Epithelial cell of prostate (primary cell): ENCODE measurements at places on chromosomes 3 and 15.

DNA sequence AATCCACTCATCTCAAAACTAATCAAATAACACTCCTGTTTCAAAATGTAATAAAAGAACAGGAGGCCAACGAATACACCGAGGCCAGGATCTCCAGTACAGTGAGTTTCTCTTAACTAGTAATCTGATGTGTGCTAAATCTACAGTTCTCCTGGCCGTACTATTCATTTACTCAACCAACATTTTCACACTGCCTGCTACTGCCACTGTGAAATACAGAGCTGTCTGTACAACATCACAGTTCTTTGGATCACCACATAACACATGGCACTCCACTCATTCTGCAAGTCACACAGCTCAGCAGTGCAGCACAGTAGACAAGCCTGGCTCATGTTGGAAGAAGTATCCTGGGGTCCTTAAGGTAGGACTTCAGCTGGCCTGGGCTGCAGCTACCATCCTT, 21.9 kb downstream of the RIOX2 start:
- no peak for DNase-seq

- no peak for DNase-seq
These were observed 53.2 kb upstream of the FNDC3B start for GRCh38 chr3:171986176-171986575.

GRCh38 chr3:150268426-150269391, 139.4 kb upstream of the TSC22D2 start:
- DNase-seq: no peak

DNA sequence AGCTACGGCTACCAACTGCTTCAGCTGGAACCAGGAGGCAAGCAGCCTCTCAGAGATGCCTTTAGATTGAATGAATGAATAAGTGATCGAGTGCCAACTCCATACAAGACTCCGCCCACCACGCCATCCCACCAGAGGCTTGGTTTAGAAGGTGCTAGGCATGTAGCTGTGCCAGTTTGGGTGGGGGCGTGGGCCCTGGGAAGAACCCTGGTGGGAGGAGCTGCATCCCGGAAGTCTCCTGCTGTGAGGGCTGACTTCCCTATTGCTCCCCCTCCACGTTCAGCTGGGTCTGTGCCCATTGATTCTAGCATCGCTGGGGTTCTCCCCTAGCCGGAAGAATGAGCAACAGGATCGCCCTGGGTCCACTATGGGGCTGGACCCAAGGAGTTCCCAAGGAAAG, 20.9 kb downstream of the LINGO1 start:
- DNase-seq: no peak

DNA sequence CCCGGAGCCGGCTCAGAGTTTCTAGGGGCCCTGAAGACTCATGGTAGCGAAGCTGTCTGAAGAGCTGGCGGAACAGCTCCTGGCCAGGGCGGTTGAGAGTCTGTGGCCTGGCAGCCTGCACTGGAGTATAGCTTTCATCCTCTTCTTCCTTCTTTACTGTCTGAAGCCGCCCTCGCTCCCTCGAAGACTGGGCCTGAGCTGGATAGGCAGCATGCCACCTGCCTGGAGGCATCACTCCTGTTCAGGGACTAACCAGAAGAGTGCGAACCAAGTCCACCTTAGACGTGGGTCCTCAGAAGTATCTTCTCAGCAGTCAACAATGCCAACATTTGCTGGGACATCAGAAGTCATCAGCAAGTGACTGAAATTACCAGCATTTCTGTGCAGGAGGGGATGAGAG, 22.2 kb downstream of the ZNF445 start:
- DNase-seq: no peak

- DNase-seq: no peak
These were observed 428.0 kb downstream of the RBMS3 start for GRCh38 chr3:29708884-29709283.

DNA sequence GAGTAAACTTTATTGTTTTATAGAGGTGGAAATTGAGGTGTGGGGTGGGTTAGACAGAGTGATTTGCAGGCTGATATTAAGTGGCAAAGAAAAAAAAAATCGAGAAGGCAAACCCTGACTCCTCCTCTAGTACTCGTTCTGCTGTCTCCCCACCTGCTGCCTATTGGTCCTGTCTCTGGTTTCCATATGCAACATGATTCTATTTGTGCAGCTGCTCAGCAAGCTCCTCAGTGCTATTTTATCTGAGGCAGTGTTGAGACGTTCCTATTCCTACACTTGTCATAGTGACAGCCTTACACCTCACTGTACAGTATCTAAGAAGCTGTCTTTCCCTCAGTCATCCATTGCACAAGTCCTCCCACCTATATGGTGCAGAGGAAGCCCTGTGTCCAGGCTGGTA, 45.1 kb downstream of the RSL24D1 start:
- DNase-seq: no peak

DNA sequence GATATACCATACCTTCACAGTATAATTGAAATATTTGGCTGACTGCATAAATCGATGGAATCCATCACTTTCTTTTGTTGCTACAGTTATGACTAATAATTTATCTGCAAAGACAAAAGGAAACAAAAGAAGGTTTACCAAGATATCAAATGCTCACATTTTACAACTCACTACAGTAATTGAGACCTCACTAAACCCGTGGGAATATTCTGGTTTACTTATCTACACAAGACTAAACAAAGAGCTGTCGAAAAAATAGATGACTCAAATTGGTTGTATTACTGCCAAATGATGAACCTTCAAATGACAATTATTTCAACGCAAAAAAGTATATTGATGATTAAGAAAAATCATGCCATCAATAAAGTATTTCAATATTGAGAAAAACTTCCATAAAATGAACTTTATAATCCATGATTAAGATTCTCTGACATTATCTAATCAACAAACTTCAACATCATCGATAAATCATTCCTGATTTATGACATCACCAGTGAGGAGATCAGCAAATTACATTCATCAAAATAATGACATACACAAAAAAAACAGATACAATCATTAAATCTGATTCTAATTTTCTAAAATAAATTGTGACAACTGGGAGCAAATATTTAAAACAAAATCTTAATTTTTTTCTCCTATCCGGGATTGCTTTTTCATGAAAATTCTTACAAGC, 36.7 kb downstream of the PLOD2 start:
- no peak for DNase-seq

DNA sequence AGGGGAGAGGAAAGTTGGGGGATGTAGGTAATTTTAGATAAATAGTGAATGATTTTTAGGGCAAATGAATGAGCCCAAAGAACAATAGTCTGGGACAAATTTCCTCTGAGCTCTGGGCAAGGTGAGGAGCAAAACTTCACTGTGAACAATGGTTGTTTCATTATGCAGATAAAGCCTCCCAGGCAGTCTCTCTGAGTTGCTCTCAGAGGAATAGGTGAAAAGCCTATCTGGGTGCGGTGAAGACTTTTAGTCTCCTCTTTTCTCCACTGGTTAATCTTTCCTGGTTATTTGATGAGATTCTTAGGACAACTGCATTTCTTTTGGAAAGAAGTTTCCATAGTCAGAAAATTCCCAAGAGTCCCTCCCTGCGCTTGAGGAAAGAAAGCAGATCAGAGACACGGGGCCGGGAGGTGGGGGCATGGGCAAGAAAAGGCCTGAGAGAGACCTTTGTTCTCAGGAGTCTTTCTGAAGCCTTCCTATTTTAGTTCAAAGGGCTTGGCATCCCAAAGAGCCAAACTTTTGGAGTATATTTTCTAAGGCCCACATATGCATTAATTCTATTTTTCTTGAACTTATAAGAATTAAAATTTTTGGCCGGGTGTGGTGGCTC, 353.6 kb upstream of the SLCO3A1 start:
- no peak for DNase-seq

- DNase-seq: no peak
These were observed 111.3 kb upstream of the SLC7A14 start for GRCh38 chr3:170697131-170697530.

DNA sequence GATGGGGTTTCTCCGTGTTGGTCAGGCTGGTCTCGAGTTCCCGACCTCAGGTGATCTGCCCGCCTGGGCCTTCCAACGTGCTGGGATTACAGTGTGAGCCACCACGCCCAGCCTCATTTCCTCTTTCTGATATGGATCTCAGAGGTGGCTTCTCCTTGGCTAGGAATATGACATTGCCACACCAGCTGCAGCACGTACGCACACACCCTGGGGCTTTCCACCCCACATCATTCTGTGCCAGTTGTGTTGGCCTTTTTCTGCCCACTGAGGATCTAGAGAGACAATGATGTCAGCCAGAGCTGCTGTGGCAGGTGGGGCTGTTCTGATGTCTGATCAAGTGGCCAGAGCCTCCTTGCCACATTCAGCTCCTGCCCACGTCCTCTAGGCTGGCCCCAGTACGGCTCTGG, 29.0 kb downstream of the TMEM45A start:
- no peak for DNase-seq

DNA sequence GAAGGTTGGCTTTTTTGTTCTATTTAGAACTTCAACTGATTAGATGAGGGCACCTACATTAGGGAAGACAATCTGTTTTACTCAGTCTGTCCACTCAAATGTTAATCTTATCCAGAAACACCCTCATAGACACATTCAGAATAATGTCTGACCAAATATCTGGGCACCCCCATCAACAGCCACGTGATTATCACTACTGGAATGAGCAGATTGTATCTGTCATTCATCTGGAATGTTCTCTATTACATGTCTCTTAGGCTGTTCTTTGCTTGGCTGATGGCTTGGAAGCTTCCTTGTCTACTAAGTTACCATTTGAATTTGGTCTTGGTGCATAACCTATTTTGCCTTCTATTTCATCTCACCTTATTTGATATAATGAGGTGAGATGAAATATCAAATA, 15.7 kb upstream of the LRRC58 start:
- DNase-seq: no peak

DNA sequence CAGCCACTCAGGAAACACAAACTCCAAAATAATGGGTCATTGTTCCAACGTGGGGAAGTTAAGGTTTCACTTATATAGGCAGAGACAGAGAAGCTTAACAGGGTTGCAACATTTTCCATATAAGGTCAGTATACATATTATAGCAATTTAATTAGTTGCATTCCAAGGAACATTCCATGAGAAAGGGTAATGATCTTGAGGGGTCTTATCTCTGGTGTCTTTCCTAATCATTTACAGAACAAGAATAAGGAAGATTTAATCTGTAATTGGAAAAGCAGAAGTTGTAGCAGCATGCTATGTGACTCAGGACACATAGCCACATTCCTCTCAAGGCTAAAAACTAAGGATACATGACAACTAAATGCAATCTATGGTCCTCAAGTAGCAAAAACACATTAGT, 4.9 kb downstream of the MNS1 start:
- DNase-seq: no peak

DNA sequence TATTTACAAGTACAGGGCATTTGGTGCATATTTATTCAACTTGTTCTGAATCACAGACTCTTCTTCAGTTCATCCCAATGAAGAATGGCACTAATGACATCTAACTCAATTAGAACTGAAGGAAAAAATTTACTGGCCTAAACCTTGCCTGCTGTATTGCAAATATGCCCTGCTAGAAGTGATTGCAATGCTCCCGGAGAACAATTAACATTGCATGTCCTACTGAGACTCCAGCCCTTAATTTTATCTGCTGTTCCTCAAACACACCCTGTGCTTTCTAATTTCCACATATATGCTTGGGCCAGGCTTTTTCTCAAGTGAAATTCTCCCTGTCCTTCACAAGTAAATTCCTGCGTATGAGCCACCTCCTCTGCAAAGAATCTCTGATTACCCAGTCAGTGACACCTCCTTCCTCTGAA, 8.3 kb downstream of the ACKR4 start:
- DNase-seq: no peak

GRCh38 chr3:68703066-68703465, 229.3 kb downstream of the TAFA4 start:
- DNase-seq: no peak
